ENCODE measurements at places on chromosomes 16 and 17. TPM values are rescaled to one million over a fixed set of nuclear protein-coding genes. Genes with fewer than 3 reads are reported as not detected.

The CCDC200 gene
- polyA plus RNA-seq, result 1.2 TPM

The HBA1 gene
- polyA plus RNA-seq, result 70.7 TPM

DNA sequence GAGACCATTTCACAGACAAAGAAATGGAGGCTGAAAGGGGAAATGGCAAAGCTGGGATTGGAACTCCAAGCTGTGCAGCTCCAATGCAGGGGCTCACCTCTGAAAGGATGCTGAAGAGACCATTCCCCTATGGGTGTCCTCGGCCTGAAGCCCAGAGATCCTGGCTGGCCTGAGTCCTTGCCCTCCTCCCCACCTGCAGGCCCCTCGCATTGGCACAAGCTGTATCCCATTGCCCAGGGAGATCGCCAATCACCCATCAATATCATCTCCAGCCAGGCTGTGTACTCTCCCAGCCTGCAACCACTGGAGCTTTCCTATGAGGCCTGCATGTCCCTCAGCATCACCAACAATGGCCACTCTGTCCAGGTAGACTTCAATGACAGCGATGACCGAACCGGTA is 2.6 kb downstream of the CA7 start:
- DNase-seq, result no peak

DNA sequence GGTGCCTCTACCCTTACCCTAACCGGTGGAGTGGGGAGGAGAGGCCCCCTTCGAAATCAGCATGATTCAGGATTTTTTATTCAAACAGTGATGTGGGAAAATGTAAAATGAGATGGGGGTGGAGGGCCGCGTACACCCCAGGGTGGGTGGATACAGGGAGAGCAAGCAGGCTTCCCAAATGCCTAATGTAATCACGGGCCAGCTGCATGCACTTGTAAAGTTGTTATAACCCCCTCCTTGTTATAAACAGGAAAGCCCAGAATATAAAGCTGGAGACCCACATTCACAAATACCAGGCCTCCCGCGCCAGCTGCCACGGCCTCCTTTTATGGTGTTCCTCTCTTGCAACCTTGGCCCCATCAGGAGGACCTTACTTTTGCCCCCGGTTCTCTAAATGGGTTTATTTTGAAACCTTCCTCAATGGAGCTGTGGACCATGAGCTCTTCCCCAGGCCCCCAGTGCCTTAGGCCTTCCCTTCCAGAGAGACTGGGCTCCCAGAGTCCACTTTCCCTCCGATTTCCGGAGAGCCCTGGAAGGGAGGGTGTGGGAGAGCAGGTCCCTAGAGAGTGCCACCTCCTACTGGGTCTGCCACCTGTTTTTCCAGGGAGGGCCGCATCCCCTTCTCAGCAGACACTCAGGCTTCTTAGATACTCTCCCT is 906 bp upstream of the FOXL1 start:
- DNase-seq, result no peak

- DNase-seq, result no peak
Measured at GRCh38 chr16:57358527-57359095, at the start of gene CCL22. Gene CCL22 (plus strand): TSS chr16:57358783. CDS start chr16:57358817, 34 bp downstream.

GRCh38 chr17:43801844-43802243 is 21.6 kb downstream of the CFAP97D1 start:
- DNase-seq, result no peak

DNA sequence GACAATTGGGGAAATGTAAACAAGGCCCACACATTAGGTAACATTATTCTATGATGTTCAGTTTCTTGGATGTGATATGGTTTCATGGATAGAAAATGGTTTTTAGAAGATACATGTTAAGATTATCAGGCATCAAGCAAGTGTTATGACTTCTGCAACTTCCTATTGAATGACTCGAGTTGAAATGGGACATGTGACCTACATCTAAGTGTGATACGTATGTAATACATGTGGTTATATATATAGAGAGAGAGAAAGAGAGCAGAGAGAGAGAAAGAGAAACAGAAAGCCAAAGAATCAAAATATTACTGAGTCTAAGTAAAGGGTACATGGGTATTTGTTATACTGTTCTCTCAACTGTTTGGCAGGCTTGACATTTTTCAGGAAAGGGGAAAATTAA is 1.7 kb downstream of the TMEM170A start:
- peak; percentile 40 for DNase-seq

Measured in immature natural killer cell (primary cell).